ENCODE measurements at places on chromosomes 5 and 9.

DNA sequence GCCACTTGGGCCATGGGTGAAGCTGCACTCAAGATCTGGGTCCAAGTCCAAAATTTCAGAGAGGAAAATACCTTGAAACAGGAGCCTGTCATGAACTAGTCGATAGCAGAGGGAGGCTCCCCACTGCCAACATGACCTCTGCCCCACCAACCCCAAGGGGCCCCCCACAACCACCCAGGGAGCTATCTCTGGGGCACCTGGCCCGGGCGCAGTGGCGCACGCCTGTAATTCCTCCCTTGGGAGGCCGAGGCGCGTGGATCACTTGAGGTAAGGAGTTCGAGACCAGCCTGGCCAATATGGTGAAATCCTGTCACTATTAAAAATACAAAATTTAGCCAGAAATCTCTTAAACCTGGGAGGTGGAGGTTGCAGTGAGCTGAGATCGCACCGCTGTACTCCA, 20.1 kb upstream of the HMCN2 start:
- DNase-seq: no peak

DNA sequence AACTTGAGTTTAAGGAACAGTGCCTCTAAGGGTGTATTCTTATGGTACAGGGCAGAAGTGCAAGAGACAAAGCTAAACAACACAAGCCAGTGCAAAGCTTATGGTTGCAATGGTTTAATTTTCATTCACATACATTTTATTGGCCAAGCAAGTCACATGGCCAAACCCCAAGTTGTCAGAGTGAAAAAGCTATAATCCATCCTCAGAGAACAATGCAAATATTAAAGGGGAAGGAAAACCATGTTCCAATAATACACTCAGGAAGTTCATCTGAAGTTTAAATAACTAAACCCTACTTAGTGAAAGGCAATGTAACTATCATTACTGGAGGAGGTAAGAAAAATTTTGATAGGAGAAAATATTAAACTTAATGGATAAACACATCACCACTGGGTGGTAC, 26.6 kb upstream of the TLR4 start:
- no peak for DNase-seq

DNA sequence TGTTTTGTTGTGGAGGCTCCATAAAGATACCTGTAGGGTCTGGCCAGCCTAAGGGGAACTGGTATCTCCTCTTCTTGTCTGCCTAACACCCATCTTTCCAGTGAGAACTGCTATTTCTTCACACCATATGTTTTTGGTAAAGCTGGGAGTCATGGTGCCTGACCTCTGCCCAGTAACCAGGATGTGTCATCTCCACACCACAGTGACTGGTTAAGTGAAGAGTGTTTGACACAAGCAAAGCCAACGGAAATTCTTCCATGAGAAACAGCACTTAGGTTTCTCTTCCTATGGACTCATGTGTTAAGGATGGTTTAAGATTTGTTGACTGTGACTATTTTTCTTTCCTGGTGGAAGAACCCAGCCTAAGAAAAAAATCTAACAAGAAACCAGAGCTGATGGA, 111.5 kb downstream of the HTR4 start:
- no peak for DNase-seq

GRCh38 chr5:111655169-111655924, 101.6 kb downstream of the NREP start:
- peak; percentile 19 for DNase-seq
